EH (cell line): ENCODE measurements at places on chromosomes 1 and 21.

DNA sequence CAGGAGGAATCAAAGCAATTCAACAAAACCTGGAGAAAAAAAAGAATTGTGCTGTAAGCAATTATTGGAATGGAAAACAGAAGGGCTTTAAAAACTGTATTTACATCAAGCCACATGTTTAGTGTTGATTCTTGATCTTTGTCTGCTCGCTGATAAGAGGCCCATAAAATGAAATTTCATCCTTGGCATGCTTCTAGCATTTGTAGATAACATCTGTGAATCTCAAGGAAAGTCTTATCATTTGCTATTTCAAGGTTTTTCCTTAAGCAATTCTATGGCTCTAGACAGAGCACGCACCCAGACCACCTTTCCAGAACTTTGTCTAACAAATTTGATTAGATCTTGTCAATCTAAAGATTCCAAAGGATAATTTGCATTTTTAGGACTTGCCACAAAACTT, 181.0 kb upstream of the FGGY start:
- DNase-seq = peak; percentile 12

GRCh38 chr1:182080955-182081582, 19.6 kb upstream of the ZNF648 start:
- DNase-seq = peak; percentile 48

- no peak for DNase-seq
Measured at GRCh38 chr21:33299181-33299752, 25.5 kb upstream of the IFNAR1 start.

- no peak for DNase-seq
Measured at GRCh38 chr21:44399955-44400790, 46.8 kb downstream of the TRPM2 start.
